ENCODE measurements at places on chromosomes 16 and 17.

DNA sequence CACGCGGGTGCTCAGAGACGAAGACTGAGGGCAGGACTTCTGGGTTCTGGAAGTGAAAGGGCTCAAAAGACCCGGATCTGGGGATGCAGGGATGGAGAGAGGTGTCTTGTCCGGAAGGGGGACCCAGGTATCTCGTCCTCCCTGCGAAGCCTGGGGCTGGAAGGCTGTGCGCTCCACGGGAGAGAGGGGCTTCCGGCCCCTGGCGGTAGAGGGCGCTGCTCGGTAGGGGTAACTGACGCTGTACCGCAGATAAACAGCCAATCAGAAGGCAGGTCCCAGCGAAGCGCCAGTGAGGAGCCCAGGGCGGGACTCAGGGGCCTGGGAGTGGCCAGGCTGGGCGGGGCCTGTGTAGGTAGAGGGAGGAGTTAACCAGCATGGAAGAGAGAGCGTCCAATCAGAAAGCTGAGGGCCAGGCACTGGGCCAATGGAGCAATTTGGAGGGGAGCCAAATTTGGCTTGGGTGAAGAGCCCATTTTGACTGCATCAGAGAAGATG, 804 bp downstream of the TGFB1I1 start:
- no peak for DNase-seq

DNA sequence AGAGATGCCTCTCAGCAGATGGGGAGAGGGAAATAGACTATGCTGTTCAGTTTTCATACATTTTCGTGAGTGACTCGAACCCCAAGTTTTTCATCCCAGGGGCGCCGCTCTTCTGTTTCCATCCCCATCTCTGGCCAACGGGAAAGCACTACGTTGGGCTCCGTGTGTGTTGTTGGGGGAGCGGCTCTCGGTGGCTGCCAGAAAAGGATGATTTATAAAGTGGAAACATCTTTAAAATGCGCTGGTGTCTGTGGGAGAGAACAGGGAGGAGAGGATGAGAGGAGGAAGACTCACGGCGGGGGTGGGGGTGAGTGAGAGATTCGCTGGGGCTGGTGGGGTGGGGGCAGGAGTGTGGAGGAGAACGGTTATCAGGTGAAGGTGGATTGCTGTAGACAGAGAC, 5.8 kb downstream of the TBX4 start:
- DNase-seq, result no peak

DNA sequence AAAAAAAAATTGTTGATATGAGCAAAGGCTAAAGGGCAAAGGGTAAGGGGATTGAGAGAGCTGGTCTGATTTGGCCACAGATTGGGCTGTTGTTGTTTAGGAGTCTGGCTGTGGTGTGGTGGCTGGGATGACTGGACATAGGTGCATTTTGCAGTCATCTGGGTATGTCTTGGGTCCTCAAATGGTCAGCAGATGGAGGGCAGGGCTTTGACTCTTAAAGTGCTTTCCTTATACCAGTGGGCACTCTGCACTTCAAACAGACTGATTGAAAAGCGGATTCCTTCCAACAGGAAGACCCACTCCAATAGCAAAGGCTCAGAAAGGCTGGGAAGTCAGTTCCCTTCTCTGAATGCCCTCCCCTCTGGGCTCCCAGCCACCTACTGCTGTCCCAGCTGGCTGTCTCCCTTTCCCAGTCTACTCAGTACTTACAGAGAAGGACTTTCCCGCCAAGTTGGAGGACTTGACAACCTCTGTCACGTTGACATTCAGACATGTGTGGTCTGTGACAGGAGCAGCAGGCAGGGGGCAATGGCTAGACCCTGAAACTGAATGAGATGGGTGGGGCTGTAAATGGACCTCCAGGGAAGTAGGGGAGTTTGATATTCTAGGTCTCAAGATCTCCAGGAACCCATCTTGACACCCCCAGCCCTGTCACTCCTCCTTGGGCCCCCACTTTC, 19.6 kb upstream of the MFSD6L start:
- DNase-seq, result no peak

DNA sequence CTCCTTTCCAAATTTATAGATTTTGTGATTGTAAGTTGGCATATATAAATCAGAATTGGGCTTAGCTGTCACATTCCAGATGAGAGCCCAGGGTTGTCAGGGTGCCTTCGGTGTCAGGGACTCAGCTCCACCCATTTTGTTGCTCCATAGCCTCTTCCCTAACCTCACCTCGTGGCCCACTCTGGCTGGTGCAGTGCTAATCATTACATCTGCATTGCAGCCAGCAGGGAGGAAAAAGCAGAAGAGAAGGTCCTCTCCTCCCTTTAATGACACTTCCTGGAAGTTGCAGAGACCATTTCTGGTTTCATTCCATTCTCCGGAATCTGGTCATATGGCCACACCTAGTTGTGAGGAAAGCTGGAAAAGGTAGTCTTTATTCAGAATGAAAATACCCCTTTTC, 113.3 kb downstream of the CCT6B start:
- no peak for DNase-seq

DNA sequence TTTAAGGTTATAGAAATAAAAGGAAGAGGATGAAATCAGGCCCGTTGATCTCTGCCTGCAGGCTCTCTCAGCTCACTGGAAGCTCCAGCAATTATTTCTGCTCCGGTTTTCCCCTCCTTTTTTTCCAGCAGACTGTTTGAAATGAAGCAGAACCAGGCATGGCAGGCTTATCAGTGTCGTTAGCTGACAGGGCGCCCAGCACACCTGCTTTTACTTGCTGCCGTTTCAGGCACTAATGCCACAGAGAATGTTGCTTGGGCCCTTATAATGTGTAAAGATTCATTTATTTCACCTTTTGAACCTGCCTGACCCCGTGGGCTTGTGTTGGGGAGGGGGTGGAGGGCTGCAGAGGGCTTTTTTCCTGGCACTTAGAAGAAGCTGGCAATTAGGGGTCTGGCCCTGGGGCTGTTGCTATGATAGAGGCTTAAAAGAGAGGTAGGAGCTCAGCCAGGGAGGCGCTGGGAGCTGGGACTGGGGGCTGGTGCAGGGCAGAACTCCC, 108.1 kb downstream of the IRX3 start:
- no peak for DNase-seq

- DNase-seq, result no peak
These were observed 314.5 kb upstream of the KCNJ16 start for GRCh38 chr17:69760562-69760961.

- no peak for DNase-seq
These were observed 633 bp upstream of the NOL3 start for GRCh38 chr16:67169642-67170167.

- DNase-seq, result peak; percentile 44
These were observed at the start of gene KIFC3 for GRCh38 chr16:57802341-57803133. Gene KIFC3 (minus strand): TSS chr16:57802491. CDS start chr16:57798243, 4,248 bp downstream.

DNA sequence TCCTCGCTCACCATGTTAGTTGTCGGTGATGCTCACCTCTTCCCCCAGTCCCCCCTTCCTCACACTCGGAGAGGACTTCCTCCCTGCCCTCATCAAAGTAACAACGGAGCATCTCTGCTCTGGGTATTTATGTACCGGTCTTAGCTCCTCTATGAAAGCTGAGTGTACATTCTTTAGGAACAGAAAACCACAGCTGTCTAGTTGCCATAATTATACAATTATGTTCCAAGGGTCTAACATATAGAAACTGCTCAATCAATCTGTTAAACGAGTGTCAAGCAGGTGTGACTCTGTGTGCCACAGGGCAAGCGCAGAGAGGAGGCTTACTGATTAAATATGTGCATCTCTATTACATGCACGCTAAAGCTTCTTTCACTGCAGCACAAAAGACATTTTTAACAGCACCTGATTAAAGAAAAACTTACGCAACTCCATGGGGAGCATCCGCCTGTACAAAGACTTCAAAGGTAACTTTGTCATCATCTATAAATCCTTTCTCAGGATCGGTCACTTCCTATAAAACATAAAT, 37.8 kb downstream of the LITAFD start:
- DNase-seq, result no peak

- DNase-seq, result no peak
These were observed 51.8 kb downstream of the RAI1 start for GRCh38 chr17:17732892-17733670.

DNA sequence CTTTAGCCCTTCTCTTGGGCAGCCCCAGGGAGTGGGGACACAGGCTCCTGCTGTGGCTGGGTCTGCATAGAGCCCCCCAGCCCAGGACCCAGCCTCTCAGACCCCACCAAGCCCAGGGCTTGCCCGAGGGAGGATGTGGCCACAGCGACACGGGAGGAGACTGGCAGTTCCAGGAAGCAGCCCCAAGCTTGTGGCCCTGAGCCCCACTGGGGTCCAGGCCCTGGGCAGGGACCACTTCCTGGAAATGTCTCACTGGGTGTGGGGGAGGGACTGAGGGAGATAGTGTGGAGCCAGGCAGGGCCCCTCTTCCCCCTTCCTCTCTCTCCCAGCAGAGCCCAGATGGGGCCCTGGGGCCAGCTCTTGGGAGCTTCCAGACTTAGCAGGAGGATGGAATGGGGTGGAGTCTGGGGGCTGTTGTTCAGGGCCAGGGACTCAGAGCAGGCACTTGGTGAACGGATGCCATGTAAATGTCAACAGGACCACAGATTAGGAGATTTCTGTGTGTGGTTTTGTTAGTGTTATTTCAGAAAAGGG, 35.3 kb downstream of the ADGRG5 start:
- no peak for DNase-seq

DNA sequence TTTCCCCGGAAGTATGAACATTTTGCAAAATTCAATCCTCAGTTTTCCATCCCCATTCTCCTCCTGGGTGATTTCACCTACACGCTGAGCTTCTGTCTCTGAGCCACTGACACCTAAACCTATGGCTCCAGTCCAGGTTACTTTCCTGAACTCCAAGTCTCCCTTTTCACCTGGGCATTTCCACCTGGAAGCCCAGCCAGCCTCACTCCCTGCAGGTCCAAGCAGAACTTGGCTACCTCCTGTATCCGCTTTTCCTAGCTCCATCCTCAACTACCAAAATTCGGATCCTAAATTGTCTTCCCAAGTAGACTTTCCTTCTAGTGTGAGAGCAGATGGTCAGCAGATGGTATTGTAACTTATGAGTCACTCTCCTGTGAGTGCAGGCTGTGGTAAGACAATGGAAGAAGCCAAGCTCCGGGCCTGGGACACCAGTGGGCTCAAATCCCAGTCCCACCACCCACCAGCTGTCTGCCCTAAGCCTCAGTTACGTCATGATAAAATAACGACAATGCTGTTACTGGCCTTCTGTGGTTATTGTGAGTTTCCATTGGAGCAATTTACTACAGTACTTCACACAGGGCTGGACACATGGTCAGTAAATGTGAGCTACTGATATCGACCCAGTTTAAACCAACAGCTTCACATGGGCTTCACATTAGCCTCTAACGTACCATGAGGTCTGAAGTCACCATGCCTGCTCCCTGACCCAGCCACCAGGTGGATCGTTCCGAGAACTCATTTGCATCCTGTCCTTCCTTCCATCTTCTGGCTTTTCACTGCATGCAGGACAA, 33.3 kb downstream of the PECAM1 start:
- no peak for DNase-seq

- DNase-seq, result no peak
These were observed 168.8 kb downstream of the C16orf78 start for GRCh38 chr16:49542391-49542891.

GRCh38 chr16:81632392-81633146, 146.5 kb upstream of the PLCG2 start:
- peak; percentile 64 for DNase-seq

GRCh38 chr16:66107661-66108060, 258.8 kb upstream of the CDH5 start:
- DNase-seq, result no peak

GRCh38 chr16:4576008-4576407, 19.9 kb downstream of the C16orf96 start:
- DNase-seq, result no peak

GRCh38 chr17:6070430-6070912, 292 bp downstream of the WSCD1 start:
- no peak for DNase-seq

DNA sequence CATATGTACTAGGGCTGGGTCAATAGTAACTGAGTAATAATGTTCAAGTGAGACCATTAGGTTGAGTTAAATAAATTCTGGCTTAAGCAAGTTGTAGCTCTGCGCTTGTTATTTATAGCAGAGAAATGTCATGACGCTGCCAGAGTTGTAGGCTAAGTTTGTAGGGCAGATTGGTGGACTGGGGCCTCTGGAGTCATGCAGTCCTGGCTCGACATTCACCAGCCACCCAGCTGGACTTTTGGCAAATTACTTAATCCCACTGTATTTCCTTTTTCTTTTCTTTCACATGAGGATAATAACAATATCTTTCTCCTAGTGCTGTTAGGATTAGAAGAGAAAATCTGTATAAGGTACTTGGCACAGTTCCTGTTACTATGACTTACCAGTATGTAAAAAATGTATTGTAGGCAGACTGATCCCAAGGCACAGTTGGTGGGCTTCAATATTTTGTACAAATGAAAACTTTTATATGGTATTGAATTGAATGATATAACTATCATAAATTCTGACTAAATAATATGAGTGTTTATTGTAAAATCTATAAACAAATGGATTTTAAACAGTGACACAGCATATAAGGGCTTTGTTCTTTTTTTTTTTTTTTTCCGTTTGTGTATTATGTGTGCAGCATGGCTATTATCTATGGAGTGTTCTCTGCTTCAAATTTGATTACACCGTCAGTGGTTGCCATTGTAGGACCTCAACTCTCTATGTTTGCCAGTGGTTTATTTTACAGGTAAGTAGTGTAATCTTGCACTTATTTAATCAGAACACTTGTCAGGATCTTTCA, 2.6 kb downstream of the MFSD11 start:
- DNase-seq, result no peak

DNA sequence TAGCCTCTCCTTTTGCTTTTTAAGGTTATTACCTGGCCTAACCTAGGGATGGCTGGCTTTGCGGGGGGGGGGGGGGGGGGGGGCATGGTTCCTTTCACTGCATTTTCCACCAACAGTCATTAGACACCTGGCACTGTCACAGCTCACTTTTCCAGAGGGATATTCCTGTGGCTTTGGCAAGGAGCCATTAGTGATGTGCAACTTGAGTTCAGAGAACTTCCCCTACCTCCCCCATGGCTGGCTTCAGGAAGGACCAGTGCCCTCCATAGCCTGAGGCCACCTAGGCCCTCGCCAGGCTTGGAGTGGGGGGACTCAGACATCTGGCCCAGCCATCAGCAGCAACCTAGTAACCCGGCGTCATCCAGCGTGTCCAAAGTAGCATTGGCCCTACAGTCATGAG, 234.6 kb downstream of the CPPED1 start:
- DNase-seq, result no peak

DNA sequence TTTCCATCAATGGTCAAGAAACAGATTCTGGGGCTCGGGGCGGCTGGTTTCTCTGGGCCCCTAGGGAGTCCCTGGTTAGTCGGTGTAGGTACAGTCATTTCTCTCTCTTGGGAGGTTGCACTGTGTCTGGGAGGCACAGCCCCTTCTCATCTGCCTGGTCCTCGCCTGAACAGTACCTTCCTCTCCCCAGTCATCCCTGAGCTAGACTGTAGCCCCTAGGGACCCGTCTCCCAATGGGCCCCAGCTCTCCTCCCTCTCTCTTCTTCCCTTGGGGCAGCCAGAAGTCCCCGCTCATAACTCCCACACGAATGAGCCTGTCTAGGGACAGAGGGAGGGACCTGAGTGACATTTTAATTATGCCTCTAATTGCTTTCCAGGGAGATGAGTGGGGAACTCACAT, 20.2 kb upstream of the CPSF4L start:
- no peak for DNase-seq

Measured in T-helper 1 cell (primary cell).